ENCODE measurements at places on chromosomes 12 and 14.

DNA sequence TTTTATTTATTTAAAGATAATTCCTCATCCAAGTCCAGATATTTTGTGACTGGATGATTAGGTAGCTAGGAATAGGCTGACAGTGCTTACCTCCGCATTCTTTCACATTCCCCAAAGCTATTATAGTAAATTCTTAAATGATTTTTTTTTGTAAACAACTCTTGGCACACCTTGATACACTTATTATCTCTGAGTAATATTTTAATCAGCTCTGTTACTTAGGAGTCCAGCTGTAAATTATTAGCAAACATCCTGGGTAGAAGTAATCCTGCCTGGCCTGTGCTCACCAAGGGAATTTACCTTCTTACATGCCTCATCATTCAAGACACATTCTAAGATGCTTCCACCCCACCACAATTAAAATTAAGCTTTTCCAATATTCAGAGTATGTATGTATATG is 186.1 kb downstream of the SLC2A13 start:
- no peak for DNase-seq

- DNase-seq = peak; percentile 99
Observed at GRCh38 chr12:64733857-64734256, 25.3 kb downstream of the GNS start.

GRCh38 chr12:80857311-80857710 is 80.4 kb downstream of the LIN7A start:
- DNase-seq = no peak

DNA sequence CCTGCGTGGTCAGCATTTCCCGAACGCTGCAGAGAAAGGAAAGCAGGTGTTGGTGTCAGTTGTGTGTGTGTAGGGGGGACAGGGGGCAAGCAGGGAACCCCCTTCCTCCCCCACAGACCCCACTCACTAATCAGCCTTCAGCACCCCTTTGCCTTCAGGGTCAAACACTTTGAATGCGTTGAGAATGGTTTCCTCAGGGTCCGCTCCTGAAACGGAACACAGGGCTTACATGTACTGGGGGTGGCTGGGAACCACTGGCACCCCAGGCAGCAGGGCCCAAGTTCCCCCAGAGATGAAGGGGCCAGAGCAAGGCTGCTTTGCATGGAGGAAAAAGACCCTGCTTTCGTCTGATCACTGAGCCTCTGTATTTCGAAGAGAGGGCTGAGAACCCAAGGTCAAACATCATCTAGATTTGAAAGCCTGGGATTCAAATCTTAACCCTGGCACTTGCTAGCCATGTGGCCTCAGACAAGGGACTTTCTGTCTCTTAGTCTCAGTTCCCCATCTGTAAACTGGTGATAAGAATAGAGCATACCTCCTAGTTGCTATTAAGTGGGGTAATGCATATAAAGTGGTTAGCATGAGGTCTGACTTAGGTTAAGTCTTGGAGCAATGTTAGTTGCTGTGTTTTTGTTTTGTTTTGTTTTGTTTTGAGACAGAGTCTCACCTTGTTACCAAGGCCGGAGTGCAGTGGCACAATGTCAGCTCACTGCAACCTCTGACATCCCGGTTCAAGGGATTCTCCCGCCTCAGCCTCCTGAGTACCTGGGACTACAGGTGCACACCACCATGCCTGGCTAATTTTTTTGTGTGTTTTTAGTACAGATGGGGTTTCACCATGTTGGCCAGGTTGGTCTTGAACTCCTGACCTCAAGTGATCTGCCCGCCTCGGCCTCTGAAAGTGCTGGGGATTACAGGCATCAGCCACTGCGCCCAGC is 7.0 kb downstream of the MYL2 start:
- DNase-seq = no peak

- no peak for DNase-seq
Observed at GRCh38 chr14:105986894-105987284, 460.5 kb downstream of the TMEM121 start.

Measured in ACHN (cell line).